Cortex of kidney (tissue), 1 donor: ENCODE measurements at places on chromosomes 6 and 20.

GRCh38 chr6:38078671-38079070 is 259.1 kb downstream of the ZFAND3 start:
- DNase-seq = no peak

GRCh38 chr6:124073021-124073420 is 269.4 kb downstream of the NKAIN2 start:
- no peak for DNase-seq

- no peak for DNase-seq
These were observed 57.7 kb downstream of the PDE10A start for GRCh38 chr6:165605182-165605875.

- no peak for DNase-seq
These were observed 6.7 kb downstream of the SDC4 start for GRCh38 chr20:45341579-45341938.

DNA sequence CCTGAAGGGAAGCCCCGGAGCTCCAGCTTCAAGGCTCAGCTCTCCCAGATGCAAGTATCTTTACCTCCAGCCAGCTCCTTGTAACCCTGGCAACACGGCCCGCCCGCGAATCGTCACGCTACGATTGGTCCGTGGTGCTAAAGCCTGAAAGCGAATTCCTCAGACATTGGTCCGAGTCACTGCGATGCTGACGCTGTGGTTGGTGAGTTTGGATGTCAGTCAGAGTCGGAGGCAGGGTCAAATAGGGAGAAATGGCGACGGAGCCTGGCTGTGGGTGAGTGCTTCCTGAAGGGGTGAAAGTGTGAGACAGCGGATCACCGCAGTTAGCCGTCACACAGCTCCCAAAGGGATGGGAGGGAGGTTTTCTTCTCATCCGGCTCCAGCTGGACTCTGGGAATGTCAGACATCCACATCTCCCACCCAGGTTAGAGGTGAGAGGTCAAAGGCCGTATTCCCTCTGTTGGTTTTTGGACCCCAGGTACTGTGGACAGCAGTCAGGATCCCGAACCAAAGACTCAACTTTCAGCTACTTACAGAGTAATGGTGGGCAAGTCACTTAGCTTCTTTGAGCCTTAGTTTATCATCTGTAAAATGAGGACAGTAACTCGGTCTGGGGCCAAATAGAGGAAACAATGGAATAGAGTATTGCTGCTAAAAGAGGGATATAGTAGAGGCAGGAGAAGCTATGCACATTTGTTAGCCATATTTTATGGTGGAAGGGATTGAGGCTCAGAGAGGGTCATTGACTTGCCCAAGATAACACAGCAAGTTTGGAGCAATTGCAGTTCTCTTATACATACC is at the start of gene ZSWIM1:
Gene ZSWIM1 (plus strand): TSS at position 240 of the 801 bp plus-strand sequence. CDS start 1,366 bp downstream, outside the sequence.
- no peak for DNase-seq

DNA sequence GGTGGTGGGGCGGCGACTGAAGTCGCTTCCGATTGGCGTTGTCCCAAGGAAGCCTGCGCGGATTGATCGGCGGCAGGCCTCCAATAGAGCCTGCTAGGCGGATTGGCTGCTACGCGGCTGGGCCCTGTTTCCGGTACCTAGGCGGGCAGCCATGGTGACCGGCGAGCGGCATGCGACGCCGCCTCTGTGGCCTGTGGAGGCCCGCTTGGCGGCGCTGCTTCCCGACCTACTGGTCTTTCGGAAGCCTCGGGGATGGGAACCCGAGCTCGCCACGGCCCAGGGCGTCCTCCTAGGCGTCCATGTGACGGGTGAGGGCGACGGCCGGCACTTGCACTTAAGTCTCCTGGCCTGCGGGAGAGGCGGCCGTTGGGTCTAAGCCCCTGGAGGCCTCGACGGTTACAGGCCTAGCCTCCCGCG is 28.1 kb downstream of the NFYA start:
- DNase-seq = no peak

DNA sequence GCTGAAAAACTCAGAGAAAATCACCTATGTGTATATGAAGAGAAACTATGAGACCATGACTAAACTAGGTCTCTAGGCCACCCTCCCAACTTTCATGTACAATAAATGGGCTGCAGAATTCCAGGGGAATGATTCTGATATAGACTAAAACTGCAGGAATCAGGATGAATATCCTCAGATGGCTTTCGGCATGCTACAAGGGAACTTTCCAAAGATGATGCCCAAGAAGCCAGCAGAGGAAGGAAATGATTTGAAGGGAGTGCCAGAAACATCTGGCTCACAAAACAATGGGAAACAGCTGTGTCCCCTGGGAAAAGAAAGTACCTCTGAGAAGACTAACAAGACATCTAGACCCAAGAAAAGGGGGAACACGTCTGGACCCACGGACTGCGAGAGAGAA is 41.1 kb downstream of the PLN start:
- DNase-seq = no peak

DNA sequence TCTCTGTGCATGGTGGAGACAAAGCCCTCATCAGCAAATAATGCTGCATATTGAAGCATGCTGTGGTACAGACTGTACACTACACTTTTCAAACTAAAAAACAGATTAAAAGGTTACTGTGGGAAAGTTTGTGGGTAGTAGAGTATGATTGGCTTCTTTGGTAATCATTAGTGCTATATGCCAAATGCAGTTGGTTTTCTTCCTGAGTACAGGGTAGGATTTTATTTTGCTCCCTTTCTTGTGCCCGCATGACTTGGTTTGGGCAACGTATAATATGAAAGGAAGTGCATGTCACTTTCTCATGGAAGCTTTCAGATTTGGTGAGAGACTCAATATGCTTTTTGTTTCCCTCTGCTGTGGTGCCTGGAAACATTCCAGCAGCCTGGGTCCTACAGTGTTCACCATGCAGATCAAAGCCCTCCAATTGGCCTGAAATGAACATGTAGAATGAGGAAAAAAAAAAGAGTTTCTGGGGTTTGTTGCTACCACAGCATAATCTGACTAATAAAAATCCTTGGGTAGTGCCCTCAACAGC is 270.7 kb upstream of the ADGRB3 start:
- no peak for DNase-seq

DNA sequence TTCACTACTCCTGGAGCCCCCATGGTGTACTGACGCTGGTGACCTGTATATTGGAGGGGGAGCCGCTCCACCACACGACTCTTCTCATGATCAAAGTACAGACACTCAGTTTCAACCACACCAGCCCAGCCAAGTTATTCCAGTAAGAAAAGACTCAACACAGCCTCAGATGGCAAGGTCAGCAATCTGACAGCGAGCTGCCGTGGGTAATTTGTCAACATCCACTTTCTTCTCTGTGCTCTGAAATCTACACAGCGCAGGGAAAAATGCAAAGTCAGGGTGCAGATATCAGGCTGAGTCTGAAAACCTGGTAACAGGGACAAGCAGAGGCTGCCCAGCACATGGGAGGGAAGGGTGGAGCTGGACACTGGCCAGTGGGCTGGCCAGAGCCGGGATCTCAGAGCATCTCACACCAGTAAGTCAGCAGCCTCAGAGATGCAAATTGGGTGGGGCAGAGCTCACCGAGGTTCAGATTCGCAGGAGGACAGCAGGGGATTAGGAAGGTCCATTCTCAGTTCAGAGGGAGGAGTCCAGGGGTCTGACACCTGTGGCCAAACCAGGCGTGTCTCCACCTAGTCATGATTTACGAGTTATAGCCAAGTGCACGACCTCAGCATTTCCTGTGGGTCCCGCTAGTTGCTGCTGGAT is 44.5 kb upstream of the RPS6KA2 start:
- no peak for DNase-seq

DNA sequence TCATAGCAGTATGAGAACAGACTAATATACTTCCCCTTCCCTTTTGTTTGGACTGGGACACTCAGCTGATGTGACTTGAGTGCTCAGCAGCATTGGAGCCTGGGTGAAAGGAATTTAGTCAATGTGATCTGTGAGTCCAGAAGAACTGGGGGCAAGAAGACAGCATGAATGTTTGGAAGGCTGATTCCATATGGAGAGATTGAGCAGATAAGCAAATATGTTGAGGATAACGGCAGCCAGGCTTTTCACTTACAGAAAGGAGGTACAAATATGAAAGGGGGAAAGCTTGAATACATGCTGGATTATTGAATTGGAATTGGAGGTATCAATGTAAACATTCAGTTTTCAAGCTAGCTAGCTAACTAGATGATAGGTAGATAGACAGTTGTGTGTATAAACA is 37.8 kb upstream of the SMAP1 start:
- no peak for DNase-seq

DNA sequence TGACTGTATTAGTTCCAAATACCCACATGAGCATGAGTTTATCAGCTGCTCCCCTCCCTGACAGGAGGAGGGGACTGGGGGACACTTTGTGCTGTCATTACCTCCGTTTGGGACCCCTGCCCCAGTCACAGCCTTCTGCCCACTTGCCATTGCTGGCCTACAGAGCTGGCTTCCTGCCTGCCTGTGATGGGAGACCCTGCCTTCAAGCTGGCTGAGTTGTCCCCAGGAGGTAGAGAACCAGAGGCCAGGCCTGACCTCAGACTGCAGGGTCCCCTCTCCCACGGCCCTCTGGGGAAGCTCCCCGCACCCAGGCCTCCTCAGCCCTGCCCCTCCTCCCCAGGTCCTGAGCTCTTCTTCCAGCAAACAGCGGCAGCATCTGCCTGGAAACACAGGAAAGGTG is 105.5 kb downstream of the JPH2 start:
- no peak for DNase-seq
